Tibial nerve (tissue), 4 donors: ENCODE measurements at places on chromosomes 4 and X.

DNA sequence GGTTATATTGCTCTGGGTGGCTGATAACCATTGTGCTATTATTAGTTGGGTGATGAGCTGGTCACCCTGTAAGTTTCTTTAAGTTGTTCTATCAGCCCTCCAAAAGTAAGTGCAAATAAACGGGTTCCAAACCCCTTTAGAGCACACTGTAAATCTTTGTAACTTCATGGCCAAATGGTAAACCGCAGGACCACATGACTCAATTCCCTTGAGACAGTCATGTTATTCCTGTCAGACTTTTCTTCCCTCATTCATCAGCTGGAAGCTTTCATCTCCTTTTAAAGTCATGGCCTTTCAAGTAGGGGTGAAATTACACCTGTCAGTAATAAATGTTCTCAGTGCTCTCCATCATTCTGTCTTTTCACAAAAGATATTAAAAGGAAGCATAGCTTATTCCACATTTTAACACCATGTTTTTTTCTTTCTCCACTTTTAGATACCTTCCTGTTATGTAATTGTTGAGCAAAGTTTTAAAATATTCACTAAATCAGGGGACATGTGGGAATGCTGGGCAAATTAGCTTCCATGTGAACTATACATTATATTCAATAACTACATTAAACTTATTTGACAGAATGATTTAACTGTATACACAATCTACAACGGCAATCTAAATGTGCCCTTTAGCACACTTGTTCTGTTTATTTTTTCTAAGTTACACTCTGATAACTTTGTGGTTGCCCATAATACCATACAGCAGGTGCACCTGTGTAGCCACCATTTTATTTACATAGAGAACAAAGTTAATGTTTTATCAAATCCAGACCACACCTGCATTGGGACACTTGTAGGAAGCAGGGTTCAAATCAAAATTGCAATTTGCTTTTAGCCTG lies 275.5 kb downstream of the CFAP299 start:
- no peaks in the 10 kb centered on the region for H3K4me1 ChIP-seq
- no peak overlapping the region for H3K27ac ChIP-seq
- no peaks in the 10 kb centered on the region for H3K27me3 ChIP-seq
- DNase-seq, result no peak

- no peaks in the 10 kb centered on the region for H3K27me3 ChIP-seq
- no peak overlapping the region for H3K4me3 ChIP-seq
- H3K36me3 ChIP-seq, result no peaks in the 10 kb centered on the region
- no peak overlapping the region for H3K27ac ChIP-seq
Observed at GRCh38 chr4:37971202-37971601, 11.0 kb downstream of the PTTG2 start.

GRCh38 chr4:42965326-42965725 lies 72.8 kb downstream of the GRXCR1 start:
- no peak overlapping the region for H3K4me3 ChIP-seq
- H3K27me3 ChIP-seq, result no peaks in the 10 kb centered on the region
- DNase-seq, result no peak
- H3K36me3 ChIP-seq, result no peaks in the 10 kb centered on the region
- H3K27ac ChIP-seq, result no peak overlapping the region

- no peak overlapping the region for H3K27ac ChIP-seq
- no peak for DNase-seq
- no peaks in the 10 kb centered on the region for H3K4me1 ChIP-seq
- no peaks in the 10 kb centered on the region for H3K27me3 ChIP-seq
Observed at GRCh38 chrX:10021461-10022272, 54.5 kb downstream of the CLDN34 start.

GRCh38 chrX:65589304-65589703 lies 54.7 kb upstream of the LAS1L start:
- DNase-seq, result no peak
- no peaks in the 10 kb centered on the region for H3K27me3 ChIP-seq
- H3K36me3 ChIP-seq, result no peaks in the 10 kb centered on the region
